ENCODE measurements at places on chromosomes 12 and 14.

DNA sequence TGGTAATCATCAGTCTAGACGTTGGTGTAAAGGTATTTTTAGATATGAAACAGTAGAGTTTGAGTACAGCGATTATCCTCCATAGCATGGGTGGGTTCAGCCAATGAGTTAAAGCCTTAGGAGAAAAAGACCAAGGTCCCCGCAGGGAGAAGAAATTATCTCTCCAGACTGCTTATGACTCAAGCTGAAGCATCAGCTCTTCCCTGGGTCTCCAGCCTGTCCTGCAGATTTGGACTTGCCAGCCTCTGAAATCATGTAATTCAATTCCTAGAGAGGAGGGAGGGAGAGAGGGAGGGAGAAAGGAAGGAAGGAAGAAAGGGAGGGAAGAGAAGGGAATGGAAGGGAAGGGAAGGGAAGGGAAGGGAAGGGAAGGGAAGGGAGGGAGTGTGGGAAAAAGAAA lies 12.0 kb upstream of the DTX1 start:
- DNase-seq, result no peak

DNA sequence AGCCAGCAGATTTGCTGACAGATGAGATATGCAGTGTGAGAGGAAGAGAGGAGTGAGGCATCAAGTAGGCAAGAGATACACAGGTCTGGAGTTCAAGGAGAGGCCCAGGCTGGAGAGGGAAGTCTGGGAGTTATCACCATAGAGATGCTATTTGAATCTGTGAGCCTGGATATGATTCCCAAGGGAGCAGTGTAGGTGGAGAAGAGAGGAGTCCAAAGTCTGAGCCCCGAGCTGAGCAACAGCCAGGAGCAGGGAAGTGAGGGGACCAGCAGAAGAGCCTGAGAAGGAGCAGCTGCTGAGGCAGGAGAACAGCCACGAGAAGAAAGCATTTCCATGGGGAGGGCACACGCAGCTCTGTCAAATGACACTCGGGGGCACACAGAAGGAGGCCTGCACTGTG lies 20.2 kb upstream of the NXPH4 start:
- no peak for DNase-seq

DNA sequence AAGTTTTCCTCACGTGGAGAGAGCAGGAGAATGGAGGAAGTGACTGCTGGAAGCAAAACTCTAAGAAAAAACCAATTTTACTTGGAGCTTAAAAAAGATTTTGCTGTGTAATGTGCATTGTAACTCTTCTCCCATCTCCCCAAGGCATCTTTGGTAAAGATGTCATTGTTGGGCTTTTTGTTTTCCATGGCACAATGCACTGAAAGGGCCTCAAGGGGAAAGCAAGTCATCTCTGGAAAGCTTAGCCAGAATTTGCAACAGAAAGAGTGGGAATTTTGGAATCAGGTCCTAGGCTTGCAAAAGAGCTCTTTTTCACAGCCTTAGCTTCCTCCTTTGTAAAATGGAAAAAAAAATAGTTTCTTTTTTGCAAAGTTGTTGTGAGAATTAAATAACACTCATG lies 7.9 kb upstream of the PPM1A start:
- DNase-seq, result no peak

DNA sequence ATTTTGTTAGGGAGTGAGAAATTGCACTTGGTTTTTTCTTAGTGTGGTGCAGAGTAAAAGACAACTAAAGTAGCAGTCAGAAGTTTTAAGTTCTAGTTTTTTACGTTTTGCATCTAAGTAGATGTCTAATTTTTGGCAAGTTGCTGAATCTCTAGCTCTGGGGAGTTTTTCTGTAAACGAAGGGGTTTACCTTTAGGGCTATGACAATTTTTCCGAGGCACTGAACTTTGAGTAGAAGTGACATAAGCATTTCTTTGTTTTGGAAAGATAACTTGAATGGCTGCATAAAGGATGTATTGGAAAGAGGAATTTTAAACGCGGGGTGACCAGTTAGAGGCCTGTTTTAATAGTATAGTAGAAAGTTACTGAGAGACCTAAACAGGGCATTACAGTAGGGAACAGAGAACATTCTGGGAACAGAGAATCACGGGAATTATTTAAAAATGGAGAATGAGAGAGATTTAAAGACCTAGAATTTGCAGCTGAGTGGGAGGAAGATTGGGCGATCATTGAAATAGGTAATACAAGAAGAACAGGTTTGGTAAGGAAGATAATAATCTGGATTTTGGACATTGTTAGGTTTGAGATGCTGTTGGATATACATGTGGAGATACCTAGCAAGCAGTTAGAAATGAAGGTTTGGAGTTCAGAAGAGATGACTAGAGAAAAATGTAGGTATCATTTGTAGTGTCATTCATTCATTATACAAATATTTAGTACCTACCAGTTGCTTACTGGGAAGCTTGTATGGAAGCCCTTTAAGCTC lies 1.2 kb downstream of the ZNF410 start:
- DNase-seq, result no peak

DNA sequence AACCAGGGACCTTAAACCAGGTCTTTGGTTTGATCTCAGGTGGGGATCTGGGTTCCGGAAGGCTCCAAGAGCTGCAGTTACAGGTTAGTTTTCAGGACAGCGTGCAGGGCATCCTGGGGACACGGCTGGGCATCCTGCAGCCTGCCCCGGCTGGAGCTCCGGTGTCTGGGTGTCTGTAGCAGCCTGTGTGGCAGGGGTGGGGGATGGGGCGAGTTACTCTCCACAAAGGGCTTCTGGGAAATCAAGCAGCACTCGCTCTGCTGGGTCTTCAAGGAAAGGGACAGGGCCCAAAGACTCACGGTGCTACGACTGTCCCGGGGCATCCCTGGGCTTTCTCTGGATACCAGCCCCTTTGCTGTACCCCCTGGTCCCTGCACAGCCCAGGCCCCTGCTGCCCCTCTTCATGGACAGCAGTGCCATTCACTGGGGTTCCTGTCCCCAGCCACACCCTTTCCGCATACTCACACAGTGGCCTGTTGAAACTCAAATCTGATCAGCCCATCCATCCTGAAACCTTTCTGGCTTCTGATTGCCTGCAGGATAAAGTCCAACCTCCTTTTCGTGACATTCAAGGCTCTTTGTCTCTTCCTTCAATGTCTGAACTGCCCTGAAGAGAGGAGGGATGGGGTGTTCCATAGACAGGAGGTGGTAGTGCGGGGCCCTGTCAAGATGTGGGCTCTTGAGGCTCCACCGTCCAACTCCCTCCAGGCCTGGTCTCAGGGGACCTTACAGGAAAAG lies 22.2 kb upstream of the PPP1R13B start:
- DNase-seq, result no peak

- no peak for DNase-seq
Measured at GRCh38 chr12:117816-118345, 51.3 kb downstream of the IQSEC3 start.

DNA sequence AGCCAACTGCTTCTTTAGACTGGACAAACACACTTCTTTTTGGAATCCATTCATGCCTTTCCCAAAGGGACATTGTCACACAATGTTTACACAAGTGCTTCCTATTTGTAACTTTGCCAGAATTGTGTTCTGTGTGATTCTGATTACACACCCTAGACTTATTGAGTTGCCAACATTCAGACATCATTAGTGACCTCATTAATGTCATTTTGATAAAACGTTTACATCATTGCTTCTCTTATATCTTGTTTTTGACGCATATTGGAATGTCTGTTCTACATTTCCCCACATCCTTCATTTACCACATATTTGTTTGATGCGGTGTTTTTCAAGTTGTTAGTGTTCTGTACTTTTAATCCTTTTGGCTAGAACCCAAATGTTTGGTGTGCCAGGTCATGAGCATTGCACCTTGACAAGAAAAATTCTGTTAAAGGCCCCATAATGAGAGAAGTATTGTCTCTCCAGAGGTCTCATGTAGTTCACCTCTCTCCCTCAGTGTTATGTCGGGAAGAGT lies 305.5 kb downstream of the AEBP2 start:
- no peak for DNase-seq

DNA sequence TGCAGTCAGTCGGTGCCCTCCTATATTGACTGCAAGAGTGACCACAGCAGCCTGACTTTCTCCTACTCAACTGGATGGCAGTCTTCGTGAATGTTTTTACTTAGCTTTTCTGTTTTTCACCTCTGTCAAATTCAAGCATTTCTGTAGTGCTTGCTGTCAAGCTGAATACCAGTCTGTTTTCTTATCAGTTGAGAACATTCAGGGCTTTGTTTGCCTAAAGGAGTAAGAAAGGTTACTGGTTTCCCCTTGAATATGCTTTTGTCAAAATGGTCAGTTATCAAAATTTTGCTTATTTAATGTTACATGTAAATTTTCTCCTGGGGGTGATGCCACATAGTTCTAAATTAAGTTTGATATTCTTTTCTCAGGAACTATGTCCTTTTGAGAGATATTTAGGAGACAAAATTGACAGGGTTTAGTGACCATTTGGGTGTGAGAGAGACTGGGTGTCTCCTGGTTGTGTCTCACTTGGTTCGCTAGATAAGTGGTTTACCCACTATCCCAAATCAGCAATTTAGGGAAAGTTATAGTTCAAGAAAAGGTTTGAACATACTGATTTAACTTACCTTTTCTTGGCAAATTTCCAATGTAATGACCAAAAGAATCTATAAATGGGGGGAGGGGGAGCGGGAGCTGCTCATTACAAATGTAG lies 366.3 kb downstream of the TMTC2 start:
- no peak for DNase-seq

GRCh38 chr12:91920276-91920675 lies 225.4 kb downstream of the BTG1 start:
- no peak for DNase-seq

DNA sequence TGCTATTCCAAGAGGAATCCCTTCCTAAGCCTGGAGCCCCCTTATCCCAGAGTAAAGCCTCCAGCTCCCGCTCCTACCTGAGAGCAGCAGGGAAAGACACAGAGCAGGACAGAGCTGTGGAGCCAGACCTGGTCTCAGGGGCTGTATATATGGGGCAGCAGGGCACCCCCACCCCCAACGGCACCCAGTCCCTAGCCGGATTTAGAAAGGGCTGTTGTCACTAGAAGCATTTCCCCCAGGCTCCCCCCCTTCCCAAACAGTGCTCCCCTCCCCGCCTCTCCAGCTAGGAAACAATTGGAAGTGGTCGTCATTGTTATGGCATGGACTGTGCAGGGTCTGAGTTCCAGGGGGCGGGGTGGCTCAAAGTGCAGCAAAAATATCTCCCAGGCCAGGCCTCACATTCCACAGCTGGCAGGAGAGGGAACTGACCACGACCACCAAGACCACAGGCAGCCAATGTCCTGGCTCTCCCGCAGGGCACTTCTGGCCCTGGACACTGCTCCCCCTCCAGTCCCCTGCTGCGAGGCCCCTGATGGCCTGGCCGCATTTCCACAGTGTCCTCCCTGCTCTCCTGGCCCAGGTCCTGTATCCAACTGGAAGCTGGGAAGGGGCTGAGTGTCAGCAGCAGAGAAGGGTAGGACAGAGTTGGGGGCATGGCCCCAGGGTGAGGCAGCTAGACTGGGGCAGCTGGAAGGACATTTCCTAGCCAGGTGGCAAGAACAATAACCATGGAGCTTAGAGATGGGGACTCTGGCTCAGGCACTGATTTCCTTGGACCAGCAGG lies at the start of gene MYH7:
Gene MYH7 (minus strand): TSS at position 118 of the 784 bp plus-strand sequence. CDS start 1,928 bp downstream, outside the sequence.
- DNase-seq, result peak; percentile 46

- DNase-seq, result no peak
Measured at GRCh38 chr14:23483236-23483854, 13.8 kb downstream of the NGDN start.

- DNase-seq, result peak; percentile 78
Measured at GRCh38 chr12:6465467-6466183, 4.9 kb downstream of the VAMP1 start.

- no peak for DNase-seq
Measured at GRCh38 chr12:1794440-1795090, 25.8 kb upstream of the LRTM2 start.

- peak; percentile 98 for DNase-seq
Measured at GRCh38 chr14:87992718-87993628, at the start of gene GALC. GALC (minus strand) TSS chr14:87993182; CDS start chr14:87993164, 18 bp downstream.

GRCh38 chr12:106753526-106753925 lies 21.0 kb upstream of the RIC8B start:
- no peak for DNase-seq

GRCh38 chr12:27828196-27828595 lies 48.2 kb upstream of the MANSC4 start:
- DNase-seq, result no peak

Data from ascending aorta (tissue), 2 donors.